ENCODE measurements at places on chromosomes 3 and 15.

DNA sequence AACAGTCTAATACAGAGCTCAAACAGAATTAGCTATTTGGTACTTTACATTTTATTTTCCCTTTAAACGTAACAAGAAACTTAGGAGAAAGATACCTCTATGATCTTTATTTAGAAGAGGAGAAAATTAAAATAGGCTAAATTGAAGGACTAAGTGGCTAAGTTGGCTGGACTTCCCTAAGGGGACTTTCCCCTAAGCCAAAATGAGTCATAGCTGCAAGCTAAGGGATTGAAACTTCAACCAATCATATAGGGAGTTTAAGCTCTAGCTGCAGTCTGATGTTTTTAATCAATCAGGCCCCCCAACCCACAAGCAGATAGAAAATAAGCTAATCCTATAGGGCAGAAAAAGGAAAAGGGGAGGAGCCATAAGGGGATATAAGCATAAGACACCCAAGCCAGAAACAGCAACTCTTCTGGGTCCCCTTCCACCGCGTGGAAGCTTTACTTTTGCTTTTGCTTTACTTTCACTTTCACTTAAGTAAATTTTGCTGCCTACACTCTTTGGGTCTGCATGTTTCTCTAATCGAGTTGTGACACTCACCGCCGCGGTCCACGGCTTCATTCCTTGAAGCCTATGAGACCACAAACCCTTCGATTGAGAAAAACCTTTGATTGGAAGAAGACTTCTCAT is 1108.5 kb upstream of the EPHA6 start:
- no peak for DNase-seq

- DNase-seq = no peak
Observed at GRCh38 chr15:60551147-60551780, 72.3 kb upstream of the ICE2 start.

DNA sequence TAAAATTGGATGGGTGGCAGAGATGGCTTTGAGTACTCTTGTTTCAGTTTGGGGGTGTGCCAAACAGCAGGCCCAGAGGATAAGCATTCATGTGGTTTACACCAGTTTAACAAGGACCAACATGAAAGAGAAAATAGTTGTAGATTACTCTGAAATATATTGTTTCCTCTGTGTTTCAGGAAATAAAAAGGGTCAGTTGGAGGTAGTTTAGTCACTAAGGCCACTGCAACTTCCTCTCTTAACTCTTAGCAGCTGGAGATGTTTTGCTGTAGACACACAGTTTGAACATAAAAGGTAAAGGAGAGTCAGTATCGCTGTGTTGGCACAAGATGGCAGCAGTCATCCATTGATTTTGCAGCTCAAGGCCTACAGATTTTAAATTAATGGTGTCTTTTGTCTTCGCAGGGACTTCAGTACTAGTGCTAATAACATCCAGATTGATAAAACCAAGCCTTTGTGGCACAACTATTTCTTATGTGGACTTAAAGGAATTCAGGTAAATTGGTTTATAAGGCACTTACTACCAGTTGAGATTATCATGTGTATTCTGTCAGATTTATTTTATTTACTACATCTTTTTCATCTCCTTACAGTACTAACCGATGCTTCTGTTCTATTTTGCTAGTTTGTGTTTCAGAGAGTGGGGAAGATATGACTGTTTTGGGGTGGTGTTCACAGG is 65.5 kb downstream of the GALK2 start:
- peak; percentile 50 for DNase-seq

DNA sequence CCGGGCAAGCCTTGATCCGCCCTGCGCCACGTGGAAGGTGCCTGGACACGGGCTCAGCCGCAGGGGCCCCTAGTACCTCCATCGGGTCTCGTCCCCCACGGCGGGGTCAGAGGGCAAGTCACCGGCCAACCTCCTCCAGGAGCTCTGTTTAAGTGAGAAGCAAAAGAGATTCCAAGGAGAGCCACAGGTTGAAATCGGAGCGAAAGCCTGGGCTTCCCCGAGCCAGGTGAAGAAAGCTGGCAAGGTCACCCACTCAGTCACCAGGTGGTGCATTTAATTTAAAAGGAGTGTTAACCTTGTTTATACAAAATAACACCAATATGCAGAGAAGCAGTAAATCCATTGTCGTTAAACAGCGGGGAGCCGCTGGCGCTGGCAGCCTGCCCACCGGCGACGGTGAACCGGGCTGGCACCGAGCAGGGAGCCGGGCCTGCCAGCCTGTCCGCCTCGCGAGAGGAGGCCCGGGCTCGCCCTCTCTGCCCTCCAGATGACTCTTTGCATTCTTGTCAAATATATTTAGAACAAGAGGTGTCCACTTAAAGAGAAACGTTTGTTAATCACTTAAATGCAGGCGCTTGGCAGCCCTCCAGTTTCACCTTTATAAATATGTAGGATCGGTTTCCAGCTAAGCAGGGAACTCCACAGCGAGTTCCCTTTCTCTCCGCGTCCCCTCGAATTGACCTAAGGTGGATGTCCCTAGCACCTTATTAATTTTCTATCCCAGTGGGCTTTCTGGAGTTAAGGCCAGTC is 277.3 kb upstream of the NR2F2 start:
- DNase-seq = no peak

GRCh38 chr3:4936982-4937614 is 42.1 kb upstream of the BHLHE40 start:
- no peak for DNase-seq

All from CD4-positive, alpha-beta T cell treated with Interleukin-15 for 1 hour (primary cell).